B cell (primary cell): ENCODE measurements at places on chromosomes 6 and 20. TPM values are rescaled to one million over a fixed set of nuclear protein-coding genes. Genes with fewer than 3 reads are reported as not detected.

DNA sequence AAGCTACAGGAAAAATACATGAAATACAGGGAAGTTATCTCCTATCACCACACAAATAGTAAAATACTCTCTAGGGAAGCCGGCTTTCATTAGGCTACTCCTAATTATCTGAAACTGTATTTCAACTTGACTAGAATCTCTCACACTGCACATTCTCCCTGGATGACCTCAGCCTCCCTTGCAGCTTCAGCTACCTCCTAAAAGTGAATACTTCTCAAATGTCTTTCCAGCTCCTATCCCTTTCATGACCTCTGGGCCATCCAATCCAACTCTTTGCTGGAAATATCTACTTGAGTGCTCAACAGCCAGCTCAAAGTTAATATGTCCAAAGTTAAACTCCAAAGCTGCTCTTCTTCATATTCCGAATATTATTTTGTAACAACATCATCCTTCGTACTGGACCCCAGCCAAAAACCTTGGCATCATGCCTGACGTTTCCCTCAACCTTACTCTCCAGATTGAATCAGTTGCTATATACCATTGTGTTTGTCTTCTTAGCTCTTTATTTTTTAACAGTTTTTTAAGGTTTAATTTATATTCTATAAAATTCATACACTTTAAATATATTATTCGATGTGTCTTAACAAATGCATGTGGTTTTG, 29.4 kb upstream of the KIF6 start:
- no peak for DNase-seq

DNA sequence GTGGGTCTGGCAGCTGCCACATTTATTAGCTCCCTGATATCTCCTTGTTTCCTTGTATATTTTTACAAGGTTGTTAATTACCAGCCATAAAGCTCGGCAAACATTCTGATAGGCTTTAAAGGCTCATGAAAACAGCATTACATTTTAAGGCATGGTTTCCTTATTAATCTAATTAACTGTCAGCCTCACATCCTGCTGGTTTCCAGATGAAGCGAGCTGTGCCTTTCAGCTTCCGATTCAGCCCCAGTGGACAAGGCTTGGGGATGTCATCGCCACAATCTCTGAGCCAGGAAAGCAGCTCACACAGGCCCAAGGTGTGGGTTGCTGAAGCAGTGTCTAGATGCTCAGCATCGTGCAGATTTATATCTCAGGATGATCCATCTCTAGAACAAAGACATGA, 66.0 kb upstream of the RALY start:
- no peak for DNase-seq

GRCh38 chr6:134549854-134550253, 231.9 kb upstream of the SGK1 start:
- DNase-seq = no peak

DNA sequence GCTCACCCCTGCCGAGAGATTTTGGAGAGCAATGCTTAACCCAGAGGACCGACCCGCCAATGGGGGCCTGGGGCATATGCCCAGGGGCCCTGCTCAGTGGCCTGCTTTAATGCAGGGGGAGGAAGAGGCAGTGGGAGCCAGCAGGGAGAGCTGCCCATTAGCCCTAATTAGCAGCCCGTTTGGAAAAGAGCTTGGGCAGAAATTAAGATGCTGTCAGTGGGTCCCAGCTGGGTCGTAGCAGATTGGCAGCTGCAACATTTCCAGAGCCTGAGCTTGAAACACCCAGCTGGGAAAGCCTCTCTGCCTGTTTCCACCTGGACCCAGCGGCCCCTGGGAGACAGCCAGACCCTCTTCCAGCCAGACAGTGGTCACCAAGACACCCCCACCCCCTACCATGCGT, 39.5 kb downstream of the CD40 start:
- DNase-seq = no peak

DNA sequence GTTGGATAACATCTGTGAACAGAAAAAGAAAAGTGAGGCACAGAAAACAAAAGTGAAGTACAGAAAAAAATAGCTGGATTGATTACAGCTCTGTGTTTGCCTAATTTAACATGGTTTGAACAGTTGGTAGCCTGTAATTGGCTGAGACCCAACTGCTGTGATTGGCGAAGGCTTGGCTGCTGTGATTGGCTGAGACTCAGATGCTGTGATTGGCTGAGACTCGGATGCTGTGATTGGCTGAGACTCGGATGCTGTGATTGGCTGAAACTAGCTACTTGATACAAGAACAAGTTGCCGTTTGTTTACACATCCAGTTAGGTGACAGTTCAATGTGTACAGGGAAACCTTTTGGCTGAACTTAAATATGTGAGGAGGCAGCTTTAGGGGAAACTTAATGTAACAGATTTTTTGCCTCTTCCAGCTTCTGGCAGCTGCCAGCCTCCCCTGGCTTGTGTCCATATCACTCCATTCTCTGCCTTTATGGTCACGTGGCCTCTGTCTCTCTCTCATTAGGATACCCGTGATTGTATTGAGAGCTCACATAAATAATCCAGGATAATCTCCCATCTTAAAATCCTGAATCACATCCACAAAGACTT, 223.4 kb upstream of the FOXA2 start:
- DNase-seq = no peak

DNA sequence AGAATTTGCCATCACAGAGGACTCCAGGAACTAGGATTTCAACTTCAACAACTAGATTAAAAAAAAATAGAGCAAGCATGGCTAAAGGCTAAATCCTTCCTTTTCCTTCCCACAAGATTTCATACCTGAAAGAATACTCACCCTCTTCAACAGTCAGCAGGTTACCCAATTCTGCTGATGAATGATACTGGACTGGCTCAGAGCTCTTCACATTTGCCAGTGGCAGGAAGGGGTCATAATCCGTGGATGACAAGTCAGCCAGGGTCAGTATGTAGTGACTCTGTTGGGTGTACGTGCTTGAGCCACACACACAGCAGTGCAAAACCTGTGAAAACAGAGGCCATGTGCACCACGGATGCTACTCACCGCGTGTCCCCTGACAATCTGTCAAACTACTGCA, 152.9 kb downstream of the INSM1 start:
- no peak for DNase-seq

GRCh38 chr6:144897441-144897921, 612.3 kb downstream of the UTRN start:
- no peak for DNase-seq

GRCh38 chr6:81531869-81532561, 220.5 kb downstream of the TENT5A start:
- DNase-seq = no peak

DNA sequence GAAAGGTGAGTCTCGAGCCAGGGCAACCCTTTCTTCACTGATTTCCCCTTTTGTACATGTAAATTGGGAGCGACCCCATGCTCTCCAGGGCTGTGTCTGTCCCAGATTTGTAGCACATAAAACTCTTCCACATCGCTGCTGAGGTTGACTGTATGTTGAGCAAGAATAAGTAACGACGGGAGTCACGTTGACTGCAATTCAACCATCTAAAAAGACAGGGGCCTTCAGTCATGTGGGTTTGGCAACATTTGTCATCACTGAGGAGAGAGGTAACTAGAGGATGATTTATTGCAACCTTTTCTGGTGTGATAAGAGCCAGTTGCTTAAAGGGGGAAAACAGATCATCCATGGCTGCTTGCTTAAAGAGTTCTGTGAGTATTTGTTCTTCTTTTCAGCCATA, 159.4 kb upstream of the SULF2 start:
- DNase-seq = no peak

LRRN4 gene
- total RNA-seq = not detected in 2 replicates

DNA sequence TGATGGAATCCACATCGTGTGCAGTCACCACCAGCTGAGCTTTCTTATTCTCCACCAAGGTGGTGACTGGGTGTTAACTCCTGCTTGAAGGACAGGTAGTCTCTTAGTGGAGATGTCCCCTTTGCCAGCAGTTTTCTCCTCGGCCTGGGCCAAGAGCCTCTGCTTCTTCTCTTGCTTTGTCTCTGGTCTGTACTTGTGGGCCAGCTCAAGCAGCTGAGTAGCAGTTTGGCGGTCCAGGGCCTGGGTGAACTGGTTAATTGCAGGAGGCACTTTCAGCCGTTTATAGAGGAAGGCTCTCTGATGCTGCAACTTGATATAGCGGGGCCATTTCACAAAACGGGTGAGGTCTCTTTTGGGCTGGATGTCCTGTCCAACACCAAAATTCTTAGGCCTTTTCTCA, 76.0 kb upstream of the NNAT start:
- DNase-seq = no peak

DNA sequence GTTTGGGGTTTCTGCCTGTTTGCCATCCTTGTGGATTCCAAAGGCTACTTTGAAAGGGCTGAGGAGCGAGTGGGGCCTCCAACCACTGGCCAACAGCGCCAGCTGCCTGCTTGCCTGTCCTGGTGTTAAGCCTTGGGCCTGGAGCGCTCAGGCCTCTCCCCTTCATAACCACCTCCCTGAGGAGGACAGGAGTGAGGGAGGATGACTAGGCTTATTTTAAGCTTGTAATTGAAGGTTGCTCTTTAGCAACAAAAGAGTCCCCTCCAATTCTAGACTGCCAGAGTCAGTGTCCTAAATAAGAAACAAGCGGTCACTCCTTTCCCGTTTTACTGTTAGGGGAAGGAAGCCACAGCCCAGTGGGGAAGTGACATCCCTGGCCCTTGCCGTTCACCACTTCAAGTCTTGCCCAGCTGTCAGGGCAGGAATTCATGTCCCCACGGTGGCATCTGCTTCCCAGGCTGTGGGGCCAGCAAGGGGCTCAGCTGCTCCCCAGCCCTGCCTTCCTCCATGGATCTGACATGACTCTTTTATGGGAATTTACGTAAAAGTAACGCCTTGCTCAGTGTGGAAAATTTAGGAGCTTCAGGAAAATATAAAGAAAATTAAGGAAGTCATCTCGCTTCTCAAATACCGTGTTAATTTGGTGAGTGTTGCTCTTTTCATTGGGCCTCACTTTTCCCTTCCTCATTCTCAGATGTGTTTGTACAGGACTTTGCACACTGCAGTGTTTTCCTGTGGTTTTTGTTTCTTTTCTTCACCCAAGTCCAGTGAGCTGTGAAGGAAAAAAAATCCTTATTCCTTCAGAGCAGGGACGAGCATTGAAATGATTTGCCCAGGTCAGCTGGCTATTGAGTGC, 57.8 kb downstream of the SSR1 start:
- no peak for DNase-seq

GRCh38 chr20:23488996-23489395, 1.9 kb upstream of the CST8 start:
- DNase-seq = no peak

COL9A1 gene
- total RNA-seq = not detected in 2 replicates

- DNase-seq = no peak
Observed at GRCh38 chr6:162871966-162872365, 144.2 kb downstream of the PACRG start.

F13A1 gene
- 2.0 and 2.2 TPM in 2 replicates for total RNA-seq

DNA sequence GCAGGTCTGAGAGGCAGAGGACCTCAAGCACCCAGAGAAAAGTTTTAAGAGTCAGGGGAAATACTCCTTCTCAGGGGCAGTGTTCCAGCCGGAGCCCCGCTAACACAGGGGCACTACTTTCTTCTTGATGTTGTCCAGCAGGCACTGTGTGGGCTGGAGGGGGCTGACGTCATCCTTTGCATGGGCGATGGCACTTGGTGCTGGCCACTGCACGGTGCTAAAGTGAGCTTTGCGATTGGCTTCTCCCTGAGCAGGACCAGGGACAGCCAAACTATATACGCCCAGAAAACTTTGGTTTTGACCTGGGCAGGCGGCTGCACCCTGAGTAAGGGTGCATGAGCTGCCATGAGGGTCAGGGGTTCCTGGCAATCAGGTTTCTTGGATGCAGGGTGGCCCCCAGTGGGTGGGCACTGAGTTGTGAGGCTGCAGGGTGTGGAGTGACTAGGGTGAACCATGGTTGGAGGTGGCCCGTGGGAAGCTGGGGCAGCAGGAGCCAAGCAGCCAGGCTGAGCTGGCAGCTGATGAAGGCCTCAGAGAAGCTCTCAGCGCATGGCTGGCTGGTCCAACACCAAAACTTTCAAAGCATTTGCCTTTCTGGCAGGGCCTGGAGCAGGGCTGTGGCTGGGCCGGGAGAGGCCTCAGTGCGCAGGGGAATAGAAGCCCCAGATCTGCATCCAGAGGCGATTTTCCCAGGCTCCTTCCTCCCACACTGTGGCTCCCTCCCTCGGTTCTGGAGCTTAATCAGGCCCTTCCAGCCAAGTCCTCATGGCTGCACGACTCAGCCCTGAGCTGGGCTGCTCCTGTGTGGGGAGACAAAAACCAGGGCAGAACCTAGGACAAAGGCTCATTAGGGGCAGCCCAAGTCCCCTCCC, 18.3 kb downstream of the MRPS18A start:
- no peak for DNase-seq

DNA sequence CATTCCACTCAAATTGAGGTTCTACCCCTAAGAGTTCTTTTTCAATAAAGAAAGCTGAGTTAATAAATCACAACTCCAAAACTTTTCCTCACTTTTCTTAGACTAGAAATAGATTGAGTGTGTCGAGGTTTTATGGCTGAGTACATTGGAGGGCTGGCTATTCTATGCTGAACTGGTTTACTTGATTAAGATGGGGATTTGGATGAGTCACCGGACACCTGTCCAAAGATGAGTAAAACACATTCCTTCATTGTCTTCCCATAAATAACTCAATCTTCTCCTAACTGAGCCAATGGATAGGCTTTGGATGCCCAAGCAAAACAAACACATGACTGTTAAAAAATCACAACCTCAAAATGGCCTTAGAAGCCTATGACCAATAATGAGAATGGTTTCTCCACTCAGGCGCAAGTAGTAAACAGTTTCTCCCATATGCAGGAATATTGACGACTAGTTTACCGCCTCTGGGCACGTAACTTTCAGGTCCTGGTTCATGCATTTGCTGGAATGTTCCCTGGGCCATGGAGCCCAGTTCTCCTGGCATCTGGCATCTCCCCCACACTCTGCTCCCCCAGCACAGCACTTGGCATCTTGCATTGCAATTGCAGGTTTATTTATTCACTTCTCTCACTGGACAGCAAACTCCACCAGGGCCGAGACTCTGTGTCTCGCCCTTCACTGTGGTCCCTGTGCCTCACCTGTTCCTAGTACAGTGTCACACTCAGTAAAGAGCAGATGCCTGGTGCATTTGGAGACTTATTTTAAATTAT, 43.9 kb downstream of the BCAS1 start:
- no peak for DNase-seq

DNA sequence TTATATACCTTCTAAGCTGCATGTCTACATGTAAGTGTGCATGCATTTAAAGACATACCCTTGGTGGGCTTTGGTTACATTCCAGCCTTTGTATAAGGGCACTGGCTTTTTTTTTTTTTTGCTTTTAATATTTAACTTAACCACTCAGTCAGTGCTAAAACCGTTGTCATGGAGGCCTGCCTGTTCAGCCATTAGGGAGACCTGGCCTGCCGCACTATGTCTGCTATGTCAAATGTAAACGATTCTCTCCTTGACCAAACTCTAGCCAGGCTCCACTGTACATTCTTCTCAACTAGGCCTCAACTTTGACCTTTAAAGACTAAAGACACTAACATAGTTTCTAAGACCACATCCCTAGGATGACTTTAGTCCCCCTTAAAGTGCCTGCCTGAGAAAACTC, 48.7 kb upstream of the BTN3A2 start:
- DNase-seq = no peak

LAMA4 gene
- total RNA-seq = not detected in 2 replicates

FAM217A gene
- total RNA-seq = not detected in 2 replicates

DNA sequence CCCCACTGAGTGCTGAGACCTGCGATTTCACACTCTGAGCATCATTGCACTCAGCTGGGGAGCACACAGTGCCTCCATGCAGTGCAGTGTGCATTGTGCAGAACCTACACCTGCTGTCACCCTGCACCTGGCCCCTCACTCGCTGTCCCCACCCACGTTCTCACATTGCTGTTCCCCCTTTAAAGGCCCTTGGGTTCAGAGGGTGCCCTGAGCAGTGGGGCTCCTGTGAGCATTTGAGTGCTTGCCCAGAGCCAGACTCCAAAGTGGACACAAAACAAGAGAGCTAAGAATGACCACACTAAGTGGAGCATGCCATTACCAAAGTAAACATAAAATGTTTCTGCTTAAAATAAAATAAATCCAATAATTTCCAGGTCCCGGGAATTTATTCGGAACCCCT, 131.0 kb upstream of the CST7 start:
- no peak for DNase-seq
